Activated CD8-positive, alpha-beta T cell treated with anti-CD3 and anti-CD28 coated beads, Interleukin-2, amount 10 ng/mL, durations not matched to agents 7 days and 5 days (primary cell): ENCODE measurements at places on chromosomes 5 and 9.

- no peak for DNase-seq
These were observed 2186.5 kb upstream of the ACO1 start for GRCh38 chr9:30197954-30198353.

DNA sequence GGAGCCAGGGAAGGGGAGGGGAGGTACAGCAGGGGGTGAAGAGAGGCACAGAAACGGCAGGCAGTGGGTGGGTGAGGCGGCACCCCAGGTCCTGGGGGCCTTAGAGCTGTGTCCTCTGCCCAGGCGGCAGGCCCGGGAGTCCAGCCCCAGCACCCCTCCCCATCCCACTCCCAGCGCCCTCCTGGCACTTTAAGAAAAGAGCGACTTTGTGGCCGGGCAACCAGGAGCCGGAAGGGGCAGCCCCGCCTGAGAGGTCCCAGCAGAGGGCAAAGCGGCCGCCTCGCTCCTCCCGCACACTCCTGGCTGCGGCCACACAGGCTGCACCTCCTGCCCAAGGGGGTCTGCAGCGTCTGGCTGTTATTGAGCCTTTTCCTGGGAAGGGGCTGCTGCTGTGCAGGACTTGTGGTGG is 42.6 kb downstream of the NACC2 start:
- no peak for DNase-seq

- DNase-seq = peak; percentile 73
These were observed 868 bp downstream of the KDM4C start for GRCh38 chr9:6758498-6759184.

- DNase-seq = no peak
These were observed 419.5 kb upstream of the CTNND2 start for GRCh38 chr5:12323637-12324229.

GRCh38 chr5:88377705-88378656 is 109.3 kb upstream of the TMEM161B start:
- no peak for DNase-seq

GRCh38 chr5:151234476-151235238 is 10.8 kb upstream of the CCDC69 start:
- DNase-seq = peak; percentile 61

GRCh38 chr5:37776826-37777225 is 63.0 kb downstream of the GDNF start:
- no peak for DNase-seq

GRCh38 chr9:94981723-94982090 is 255.2 kb downstream of the AOPEP start:
- DNase-seq = no peak

DNA sequence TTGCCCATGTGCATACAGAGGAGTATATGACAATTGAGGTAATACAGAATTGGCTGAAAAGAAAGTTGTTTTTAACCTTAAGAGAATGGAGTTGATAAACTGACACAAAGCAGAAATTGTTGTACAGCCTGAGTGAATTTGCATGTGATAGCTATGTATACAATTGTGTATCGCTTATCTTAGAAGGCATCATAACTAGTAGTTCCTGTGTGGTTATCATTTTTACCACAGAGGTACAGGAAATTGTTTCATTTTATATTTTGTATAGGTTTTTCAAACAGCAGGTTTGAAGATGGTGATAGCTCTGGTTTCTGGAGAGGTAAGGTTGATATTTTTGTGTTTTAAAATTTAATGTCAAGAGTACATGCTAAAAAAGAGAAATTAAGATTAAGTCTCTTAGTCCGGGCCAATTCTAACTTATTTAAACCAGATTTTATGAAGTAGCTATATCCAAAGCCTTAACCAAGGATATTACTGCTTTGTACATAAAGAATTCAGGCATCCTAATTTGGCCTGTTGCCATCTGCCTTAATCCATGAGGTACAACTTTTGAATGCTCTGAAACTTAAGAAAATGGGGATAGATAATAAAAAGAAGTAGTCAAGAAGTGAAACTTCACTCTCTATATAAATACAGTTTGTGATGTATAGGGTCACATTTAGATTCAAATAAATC is 26.0 kb downstream of the DDX4 start:
- no peak for DNase-seq

DNA sequence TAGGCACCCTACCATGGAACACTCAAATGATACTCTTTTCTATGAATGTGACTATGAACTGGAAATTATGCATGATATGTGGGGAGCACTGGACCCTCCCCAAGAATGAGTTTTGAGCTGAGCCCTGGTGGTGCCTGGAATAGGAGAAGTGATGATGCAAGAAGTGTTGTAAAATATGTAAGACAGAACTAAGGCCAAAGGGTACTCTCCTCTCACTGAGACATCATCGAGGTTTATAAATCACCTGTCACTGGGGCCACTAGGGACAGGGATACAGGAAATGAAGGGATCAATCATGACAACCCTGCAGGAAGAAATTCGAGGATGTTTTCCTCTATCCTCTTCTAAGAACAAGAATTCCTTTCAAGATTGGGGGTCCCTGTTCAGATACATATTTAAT is 45.4 kb downstream of the PCSK1 start:
- DNase-seq = no peak

DNA sequence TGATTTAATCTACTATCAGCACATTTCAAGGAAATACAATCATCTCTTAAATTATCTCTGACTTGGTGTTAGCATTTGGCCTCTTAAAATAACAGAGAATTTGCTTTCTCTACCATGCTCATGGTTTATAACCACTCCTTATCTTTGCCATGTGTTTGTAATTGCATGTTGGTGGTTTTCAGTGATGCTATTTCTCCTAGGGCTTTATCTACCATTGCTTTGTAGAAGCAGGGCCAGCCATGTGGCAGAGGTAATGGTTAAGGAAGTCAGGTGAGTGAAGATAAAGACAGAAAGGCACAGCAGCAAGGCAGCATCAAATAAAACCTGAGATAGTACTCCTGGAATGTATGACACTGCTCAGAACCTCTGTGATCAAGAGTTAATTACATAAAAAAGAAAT is 206.2 kb downstream of the FER start:
- DNase-seq = no peak

DNA sequence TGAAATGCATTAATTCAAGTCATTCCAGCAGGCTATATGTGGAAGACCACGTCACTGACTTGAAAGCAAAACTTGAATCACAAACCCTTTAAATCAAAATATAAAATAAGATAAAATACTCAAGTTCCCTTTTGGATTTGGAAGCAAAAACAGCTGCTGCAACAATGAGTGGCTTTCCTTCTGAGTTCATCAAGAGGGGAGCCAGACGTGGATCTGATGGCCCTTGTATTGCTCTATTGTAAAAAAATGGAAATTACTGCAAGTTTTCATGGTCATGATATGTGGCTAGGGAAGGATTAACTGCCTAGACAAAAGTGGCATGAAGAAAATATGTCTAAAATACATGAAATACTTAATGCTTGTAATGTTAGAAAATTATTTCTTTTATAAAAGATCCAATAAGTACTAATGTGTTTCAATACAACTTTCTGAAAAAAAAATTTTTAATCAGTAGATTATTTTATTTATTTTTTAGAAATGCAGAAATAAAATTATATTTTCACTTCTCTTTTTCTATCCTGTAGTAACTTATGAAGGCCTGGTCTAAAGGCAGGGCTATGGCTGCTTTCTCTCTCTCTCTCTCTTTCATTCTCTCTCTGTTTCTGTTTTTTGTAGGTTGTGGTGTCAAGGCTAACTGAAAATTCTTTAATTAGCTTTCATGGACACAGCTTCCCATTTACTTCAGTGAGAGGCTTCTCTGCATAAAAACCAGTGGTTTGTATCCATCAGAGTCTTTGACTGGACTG is 24.0 kb downstream of the LIX1 start:
- DNase-seq = no peak

DNA sequence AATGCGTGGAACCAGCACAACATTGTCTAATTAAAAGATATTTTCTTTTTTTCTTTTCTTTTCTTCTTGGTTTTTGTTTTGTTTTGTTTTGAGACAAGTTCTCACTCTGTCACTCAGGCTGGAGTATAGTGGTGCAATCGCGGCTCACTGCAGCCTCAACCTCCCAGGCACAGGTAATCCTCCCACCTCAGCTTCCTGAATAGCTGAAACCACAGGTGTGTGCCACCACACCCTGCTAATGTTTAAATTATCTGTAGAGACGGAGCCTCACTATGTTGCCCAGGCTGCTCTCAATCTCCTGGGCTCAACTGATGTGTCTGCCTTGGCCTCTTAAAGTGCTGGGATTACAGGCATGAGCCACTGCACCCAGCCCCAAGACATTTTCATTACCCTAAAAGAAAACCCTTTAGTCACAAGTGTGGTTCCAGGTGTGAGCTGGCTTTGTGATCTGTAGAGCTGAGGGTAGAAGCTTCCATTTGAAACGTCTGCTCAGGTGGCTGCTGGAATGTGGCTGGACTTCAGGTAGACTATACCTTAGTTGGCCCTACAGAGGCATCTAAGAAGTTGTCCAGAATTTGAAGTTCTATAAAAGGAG is 19.1 kb upstream of the NEK6 start:
- DNase-seq = peak; percentile 56
